ENCODE measurements at places on chromosomes 11 and 22.

DNA sequence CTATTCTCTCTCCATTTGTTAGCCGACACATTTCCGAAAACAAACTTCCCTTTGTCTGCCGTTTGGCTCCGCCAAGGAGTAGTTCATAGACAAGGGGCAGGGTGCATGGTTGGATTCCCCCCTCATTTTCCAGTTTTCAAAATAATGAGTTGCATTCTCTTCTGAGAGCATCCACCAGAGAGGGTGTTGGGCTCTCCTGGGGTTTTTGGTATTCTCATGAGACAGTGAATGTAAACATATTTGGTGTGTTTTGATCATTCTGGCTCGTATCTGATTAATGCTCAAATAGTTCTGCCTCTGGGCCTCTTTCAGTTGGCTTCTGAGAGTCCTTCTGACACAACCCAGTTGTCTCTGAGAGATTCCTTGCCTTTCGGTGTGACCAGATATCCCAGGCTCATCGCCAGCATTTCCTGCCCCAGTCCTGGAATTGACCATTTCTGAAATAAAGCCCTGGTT lies 21.7 kb downstream of the GRAMD4 start:
- DNase-seq = no peak

DNA sequence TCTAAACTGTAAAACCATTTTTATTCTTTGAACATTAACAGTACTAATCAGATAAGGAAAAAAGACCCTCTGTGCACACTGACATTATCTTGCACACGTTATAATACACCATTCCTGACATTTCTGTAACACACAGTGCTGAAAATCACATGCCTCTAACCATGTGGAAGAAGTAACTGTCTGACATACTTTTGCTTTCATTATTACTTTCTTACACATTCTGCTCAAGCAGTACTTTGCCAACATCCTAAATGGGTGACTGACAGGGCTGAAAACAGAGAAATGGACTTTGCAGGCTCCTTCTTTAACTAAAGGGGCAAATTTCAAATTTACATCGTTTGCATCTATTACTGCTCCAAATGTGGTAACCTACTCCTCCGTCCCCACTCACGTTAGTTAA lies 22.8 kb upstream of the TP53AIP1 start:
- DNase-seq = no peak

GRCh38 chr11:5038341-5038740 lies 8.0 kb upstream of the OR52J3 start:
- DNase-seq = no peak

GRCh38 chr22:41563051-41563711 lies 2.4 kb downstream of the CSDC2 start:
- no peak for DNase-seq

DNA sequence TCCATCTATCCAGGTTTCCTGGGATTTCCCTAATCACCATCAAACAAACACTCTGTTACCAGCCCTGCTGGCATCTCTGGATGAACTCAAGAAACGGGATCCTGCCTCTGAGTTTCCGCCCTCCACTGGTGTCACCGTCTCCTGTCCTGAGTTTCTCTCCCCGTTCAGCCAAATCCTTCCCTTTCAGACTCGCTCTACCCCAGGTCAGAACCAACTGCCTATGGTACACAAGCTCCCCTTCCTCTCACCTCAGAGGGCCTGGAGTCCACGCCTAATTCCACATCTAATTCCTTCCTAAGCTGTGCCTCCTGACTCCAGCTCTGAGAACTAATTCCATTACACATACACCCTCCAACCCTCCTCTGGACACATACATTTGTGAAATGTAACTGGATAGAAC lies 96.1 kb downstream of the SHANK2 start:
- DNase-seq = no peak

GRCh38 chr11:76206327-76207081 lies at the start of gene WNT11:
Gene WNT11 (minus strand): TSS chr11:76206502. CDS start chr11:76206407, 95 bp downstream.
- peak; percentile 19 for DNase-seq

DNA sequence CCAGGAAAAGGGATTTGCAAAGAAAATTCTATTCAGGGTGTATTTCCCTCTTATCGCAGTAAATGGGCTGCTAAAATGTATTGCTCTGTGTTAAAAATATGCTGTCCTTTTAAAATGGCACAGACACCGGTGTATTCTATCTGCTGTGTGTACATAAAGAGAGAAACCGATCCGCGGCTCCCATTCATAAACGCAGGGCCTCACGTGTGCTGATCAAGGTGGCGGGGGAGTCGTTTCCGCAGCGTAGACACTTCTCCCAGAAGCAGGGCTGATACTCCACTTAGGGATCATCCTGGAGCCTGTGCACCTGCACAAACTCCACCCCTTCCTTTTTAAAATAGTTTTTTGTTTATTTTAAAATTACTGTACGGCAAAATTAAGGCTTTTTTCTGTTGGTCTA lies 26.1 kb upstream of the IGSF9B start:
- no peak for DNase-seq

GRCh38 chr22:46499805-46500189 lies 37.6 kb downstream of the CELSR1 start:
- DNase-seq = no peak

GRCh38 chr11:114090225-114090910 lies 30.9 kb downstream of the ZBTB16 start:
- DNase-seq = no peak

- no peak for DNase-seq
Measured at GRCh38 chr11:73753938-73754337, 6.9 kb downstream of the RAB6A start.

DNA sequence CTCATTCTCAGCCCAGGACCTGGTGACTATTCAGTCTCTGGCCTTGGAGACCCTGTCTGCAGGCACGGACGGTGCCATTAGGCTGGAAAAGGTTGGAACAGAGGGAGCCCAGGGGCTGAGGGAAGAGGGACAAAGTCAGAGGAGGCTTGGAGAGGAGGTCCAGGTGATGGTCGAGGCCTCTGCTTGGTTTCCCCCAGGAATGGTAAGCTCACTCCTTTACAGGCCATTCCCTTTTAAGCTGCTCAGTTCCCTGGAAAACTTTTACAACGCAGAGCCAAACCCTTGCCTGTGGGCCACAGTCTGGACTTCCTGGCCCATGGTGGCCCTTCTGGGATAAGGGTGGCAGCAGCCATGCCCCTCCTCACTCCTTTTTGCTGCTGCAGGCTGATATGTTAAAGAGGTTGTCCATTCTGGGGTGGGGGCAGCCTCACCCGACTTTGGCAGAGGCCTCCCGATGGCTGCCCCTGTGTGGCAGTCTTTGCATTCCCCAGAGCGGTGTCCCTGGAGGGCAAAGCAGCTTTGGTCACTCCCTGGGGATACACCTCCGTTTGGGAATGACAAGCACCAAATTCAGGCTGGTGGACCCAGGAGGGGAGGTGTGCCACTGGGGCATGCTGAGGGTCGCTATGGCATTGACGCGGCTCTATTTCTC lies 34.0 kb upstream of the RFPL3 start:
- no peak for DNase-seq

- no peak for DNase-seq
Measured at GRCh38 chr11:132430429-132431062, 1060.1 kb downstream of the NTM start.

DNA sequence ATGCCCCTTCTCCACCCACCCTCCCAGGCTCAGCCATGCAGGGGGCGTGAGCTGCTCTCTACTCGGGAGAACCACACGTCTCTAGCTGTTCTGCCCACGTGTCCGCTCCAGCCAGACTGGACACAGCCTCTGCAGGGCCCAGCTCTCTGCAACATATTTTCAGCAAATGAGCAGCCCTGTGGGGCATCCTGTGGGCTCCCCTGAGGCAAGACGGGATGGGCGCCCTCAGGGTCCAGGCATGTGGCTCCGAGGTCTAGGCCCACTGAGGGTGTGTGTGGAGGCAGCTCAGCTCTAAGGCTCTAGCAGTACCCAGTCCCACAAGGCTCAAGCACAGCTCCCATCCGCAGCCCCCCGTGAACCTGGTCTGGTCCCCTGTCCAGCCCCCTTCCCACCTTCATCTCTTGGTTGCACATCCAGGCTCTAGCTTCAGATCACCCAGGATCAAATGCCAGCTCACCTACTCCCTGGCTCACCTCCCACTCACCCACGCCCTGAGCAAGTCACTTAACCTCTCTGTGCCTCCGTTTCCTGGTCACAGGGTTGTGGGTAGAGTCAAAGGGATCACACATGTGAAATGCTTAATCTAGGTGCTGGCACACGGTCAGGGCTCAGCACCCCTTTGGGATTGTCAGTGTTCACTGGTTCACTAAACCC lies 57.8 kb upstream of the TCF20 start:
- no peak for DNase-seq

DNA sequence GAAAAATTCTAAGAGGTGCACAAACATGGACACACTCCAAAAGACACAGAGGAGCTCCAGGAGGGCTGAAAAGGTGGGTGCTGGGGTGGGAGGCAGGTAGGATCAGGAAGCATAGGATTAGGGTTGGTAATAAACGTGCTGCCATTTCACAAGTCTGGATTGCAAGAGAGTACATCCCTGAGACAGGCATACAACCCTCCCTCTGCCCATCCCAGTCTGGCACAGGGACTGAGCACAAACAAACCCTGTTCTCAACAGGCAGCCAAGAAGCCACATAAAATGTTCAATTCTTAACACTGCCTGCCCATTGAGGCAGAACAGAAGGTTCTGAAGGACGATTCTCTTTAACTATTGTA lies 18.5 kb downstream of the SLC35F2 start:
- DNase-seq = no peak

GRCh38 chr11:133191931-133192330 lies 340.4 kb downstream of the OPCML start:
- no peak for DNase-seq

GRCh38 chr11:75333807-75334140 lies 17.7 kb downstream of the ARRB1 start:
- no peak for DNase-seq

GRCh38 chr11:117823294-117823945 lies 1.1 kb downstream of the FXYD2 start:
- no peak for DNase-seq

DNA sequence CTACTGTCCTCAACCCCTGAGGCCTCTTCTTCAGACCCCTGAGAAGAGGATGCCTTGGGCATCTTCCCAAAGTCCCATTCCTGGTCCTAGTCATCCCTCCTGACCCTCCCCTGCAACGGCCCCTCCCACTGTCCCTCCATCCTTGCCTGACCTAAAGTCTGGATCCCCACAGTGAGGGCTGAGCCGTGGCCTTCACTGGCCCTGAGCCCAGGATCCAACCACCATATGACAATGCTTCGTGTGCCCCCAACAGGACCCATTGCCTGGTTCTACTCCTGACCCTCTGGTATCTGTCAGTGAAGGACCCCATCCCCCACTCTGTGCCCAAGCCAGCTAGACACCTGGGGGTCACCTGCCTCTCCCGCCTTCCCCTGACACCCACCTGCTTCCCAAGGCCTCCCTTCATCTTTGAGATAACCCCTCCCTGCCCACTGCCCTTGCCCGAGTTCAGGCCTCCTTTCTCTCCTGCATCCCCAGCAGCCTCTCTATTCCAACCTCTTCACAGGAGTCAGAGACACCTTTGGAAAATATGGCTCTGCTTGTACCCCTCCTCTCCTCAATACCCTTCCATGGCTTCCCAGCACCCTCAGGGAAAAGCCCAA lies 48.0 kb downstream of the LRRC32 start:
- DNase-seq = no peak

DNA sequence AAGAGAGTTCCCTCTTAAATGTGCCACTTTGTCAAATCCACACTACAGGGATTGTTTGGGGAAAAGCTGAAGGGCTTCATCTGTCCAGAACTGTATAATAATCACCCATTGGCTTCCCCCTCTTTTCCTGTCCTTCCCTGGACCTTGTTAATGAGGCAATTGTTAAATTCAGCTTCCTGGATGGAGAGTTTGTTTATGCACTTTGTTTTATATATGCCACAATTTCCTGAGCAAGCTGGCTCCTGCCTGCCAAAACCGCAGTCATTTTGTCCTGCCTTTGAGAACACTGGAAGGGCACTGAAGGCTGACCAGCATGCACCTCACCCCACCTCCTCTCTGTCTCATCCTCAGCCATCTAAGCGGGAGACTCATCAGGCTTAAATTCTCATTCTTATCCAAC lies 86.2 kb downstream of the MSANTD4 start:
- DNase-seq = no peak

GRCh38 chr22:24585461-24585860 lies 7.4 kb downstream of the LRRC75B start:
- DNase-seq = no peak

DNA sequence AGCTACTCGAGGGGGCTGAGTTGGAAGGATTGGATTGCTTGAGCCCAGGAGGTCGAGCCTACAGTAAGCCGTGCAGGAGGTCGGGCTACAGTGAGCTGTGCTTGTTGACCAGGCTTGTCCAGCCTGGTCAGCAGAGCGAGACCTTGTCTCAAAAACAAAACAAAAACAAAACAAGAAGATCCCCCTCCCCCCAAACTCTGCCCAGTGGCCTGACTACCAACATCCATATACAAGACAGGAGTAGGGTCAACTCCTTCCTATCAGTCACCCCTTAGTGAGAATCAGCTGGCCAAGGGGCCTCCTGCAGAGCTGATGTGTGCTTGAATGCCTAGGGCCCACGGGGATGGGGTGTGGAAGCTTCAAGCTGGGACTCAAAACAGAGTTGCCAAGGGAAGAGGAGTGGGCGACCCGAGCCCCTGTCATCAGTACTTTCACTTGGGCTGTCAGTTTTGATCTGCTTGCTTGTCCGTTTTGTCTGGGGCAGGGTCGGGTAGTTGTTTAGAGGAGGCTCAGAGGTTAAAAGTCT lies 942 bp upstream of the TSPAN18 start:
- DNase-seq = no peak

DNA sequence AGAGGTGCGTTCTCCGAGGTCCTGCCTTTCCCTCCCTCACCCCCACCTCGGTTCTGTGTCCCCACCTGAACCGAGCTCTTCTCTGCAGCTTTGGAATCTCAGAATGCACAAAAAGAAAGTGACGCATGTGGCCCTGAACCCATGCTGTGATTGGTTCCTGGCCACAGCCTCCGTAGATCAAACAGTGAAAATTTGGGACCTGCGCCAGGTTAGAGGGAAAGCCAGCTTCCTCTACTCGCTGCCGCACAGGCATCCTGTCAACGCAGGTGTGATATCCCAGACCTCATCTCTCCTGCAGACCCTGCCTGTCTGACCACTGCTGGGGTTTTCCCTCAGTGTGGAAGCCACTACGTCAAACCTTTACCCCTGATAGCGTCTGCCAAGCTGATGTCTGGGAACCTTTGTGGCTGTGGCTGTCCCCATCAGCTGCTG lies 13.9 kb downstream of the ACP2 start:
- DNase-seq = peak; percentile 20

GRCh38 chr11:61069427-61069826 lies 32.9 kb upstream of the CD5 start:
- no peak for DNase-seq

DNA sequence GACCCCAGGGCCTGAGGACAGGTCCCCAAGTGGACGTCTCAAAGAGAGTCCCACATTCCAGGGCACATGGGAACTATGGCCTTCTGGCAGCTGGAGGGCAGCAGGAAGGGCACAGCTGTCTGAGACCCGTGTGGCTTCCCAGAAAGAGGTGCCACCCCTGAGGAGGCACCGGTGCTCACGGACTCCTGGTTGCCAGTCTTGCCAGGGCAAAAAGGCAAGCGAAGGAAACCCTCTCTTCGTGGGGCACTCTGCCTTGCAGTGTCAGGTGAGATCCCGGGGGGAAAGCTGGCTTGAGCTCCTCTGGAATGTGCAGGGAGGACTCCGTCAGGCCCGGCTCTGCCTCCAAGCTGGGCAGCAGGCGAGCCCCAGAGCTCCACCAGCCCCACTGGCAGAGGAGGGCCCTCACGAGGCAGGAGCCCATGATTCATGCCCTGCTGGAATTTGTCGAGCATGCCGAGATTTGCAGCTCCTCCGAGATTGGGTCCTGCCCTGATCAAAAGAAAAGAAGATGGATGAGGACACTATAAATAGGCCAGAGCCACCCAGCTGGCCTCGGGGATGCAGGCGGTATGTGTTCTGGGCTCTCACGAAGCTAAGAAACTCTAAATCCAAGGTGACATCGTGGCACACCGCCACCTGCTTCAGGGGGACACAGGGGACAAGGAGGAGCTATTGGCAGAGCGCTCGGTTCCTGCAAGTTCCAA lies 9.9 kb upstream of the CELSR1 start:
- no peak for DNase-seq
